ENCODE measurements at places on chromosomes 7 and 10. TPM values are rescaled to one million over a fixed set of nuclear protein-coding genes. Genes with fewer than 3 reads are reported as not detected.

DNA sequence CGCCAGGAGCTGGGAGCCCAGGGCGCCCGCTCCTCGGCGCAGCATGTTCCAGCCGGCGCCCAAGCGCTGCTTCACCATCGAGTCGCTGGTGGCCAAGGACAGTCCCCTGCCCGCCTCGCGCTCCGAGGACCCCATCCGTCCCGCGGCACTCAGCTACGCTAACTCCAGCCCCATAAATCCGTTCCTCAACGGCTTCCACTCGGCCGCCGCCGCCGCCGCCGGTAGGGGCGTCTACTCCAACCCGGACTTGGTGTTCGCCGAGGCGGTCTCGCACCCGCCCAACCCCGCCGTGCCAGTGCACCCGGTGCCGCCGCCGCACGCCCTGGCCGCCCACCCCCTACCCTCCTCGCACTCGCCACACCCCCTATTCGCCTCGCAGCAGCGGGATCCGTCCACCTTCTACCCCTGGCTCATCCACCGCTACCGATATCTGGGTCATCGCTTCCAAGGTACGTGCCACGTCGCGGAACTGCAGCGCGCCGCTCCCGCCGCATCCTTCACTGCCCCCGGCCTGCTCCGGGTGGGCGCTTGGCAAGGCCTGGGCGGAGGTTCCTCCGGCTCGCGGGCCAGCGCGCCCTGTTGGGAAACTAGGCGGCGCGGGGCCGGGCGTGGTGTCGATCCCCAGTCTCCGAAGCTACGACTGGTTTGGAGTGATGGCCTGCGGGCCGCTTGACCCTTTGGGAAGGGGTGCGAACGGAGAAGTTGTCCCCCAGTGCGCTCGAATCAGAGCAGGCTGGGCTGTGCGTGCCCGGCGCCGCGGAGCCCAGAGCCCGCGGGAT, 868 bp downstream of the EMX2 start:
- no peak for DNase-seq

DNA sequence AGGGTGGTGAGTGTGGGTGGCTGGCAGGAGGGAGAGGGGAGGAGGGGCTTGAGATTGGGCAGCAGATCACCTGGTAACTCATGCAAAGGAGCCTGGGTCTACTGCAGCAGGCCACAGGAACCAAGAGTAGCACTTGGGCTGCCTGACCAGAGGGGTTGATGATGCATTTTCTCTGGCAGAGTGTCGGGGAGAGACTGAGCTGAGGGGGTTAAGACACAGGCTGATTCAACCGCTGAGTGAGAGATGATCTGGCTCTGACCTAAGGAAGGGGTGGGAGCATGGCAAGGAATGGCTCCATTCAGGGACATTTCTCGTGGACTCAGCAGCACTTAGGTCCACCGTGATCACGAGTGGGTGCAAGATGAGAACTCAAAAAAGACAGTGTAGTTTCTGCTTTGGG, 115.5 kb upstream of the STK17A start:
- DNase-seq: no peak

DNA sequence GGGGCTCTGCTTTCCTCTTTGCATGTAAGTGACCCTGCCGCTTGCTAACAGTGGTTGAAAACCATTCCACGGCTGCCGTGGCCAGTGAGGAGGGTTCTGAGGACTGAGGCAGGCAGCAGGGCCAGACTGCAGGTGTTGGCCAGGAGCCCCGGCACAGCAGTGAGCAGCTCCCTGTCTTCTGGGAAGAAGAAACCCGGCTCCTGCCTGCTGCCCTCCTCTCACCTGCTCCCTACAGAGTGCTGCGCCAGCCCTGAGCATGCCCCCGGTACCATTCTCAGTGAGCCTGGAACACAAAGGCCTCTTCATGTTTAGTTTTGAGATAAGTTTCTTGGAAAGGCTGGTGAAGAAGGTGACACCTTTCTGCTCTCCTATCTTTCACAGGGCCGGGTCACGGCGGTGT, 199.9 kb downstream of the TAX1BP1 start:
- no peak for DNase-seq

The TUBB8 gene
- total RNA-seq: 0.78 TPM

The NANOS1 gene
- total RNA-seq: 0.52 TPM

The ZNF22 gene
- 21.2 TPM for total RNA-seq

The LDB1 gene
- total RNA-seq: 82.4 TPM

The ANAPC16 gene
- total RNA-seq: 134 TPM
